ENCODE measurements at places on chromosomes 13 and 19.

- DNase-seq = peak; percentile 48
Measured at GRCh38 chr19:4660181-4660791, 9.9 kb downstream of the MYDGF start.

DNA sequence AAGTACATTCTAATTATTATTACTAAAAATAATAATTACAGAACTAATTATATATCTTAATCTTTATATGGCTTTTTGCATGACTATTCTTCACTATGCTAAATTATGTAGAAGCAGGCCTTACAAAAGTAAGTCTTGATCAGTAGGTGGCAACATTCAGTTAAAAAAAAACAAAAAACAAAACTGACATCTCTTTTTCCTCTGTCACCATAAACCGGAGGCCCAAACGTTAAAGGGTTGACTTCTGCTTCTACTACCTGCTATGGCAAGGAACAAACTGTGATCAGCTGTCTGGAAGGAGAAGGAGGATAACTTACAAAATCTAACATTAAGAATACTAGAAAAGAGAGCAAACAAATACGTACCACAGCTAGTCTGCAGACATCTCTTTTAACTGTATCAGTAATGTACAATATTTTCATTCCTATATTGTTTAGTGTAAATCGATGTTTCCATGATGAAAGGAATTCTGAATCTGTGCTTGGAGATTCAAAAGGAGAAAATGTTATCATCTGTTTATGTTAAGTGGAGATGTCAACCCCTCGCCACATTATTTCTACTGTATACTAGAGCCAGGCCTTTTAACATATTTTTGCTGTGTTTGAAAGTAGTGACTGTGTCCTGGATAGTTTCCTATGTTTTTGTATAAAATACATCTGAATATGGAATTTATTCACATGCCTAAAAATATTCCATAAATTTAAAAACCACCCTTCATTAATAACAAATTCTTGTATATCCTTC lies 1525.4 kb downstream of the SLITRK1 start:
- no peak for DNase-seq

- no peak for DNase-seq
Measured at GRCh38 chr13:111911754-111912452, 155.0 kb upstream of the SOX1 start.

DNA sequence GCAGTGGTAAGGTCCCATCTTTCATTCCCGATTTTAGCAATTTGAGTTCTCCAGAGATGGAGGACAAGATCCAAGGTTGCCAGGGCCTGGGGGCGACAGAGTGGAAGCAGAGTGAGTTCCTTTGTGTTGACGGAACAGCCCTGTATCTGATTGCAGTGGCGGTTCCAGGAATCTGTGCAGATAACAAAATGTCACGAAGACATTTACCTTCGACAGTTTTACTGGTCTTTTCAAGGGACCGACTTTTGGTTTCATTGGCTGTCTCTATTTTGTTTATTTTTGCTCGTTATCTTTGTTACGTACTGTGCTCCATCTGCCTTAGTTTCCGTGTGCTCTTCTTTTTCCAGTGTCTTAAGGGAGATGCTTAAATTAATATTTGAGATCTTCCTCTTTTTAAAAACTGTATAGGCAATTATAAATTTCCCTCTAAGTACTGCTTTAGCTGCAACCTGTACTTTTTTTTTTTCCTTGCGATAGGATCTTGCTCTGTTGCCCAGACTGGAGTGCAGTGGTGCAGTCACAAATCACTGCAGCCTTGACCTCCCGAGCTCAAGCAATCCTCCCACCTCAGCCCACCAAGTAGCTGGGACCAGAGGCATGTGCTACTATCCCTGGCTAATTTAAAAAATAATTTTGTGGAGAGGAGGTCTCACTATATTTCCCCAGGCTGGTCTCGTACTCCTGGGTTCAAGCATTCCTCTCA lies 23.2 kb downstream of the KDM4B start:
- DNase-seq = no peak

DNA sequence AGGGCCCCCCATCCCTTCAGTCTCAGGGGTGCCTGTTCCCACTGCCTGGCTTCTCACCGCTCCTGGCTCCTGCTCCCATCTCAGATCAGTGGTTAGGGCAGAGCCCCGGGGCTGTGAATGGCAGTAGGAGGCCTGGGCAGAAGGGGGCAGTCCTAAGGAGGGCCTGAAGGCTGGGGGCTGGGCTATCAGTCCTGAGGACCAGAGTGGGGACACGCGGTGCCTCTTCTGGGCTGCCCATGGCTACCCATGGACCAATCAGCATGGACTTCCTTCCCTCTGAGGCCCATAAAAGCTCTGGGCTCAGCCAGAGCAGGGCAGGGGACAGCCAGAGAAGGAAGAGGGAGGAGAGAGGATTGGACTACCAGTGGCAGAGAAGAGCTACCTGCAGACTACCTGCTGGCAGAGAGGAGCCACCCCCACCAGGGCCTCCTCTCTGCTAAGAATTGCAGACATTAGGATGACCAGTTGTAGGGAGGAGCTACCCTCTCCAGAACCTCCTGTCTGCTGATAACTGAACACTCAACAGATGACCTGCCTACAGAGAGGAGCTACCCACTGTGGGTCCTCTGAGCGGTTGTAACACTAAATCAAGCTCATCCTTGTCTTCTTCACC lies 12.1 kb upstream of the UBE2S start:
- DNase-seq = no peak

GRCh38 chr13:46521921-46522747 lies 30.8 kb upstream of the LRCH1 start:
- DNase-seq = no peak

- no peak for DNase-seq
Measured at GRCh38 chr13:41699759-41700158, 242.4 kb downstream of the RGCC start.

- DNase-seq = no peak
Measured at GRCh38 chr19:16847430-16847829, 18.2 kb downstream of the SIN3B start.

- DNase-seq = no peak
Measured at GRCh38 chr19:3129112-3129511, 6.7 kb upstream of the GNA15 start.

GRCh38 chr19:3479177-3479833 lies 1.0 kb downstream of the SMIM24 start:
- DNase-seq = peak; percentile 69

- DNase-seq = no peak
Measured at GRCh38 chr19:24078680-24079079, 8.3 kb upstream of the ZNF254 start.

- DNase-seq = no peak
Measured at GRCh38 chr13:110942248-110942981, 27.5 kb upstream of the ANKRD10 start.

- DNase-seq = no peak
Measured at GRCh38 chr13:100364591-100364990, 224.0 kb downstream of the GGACT start.

DNA sequence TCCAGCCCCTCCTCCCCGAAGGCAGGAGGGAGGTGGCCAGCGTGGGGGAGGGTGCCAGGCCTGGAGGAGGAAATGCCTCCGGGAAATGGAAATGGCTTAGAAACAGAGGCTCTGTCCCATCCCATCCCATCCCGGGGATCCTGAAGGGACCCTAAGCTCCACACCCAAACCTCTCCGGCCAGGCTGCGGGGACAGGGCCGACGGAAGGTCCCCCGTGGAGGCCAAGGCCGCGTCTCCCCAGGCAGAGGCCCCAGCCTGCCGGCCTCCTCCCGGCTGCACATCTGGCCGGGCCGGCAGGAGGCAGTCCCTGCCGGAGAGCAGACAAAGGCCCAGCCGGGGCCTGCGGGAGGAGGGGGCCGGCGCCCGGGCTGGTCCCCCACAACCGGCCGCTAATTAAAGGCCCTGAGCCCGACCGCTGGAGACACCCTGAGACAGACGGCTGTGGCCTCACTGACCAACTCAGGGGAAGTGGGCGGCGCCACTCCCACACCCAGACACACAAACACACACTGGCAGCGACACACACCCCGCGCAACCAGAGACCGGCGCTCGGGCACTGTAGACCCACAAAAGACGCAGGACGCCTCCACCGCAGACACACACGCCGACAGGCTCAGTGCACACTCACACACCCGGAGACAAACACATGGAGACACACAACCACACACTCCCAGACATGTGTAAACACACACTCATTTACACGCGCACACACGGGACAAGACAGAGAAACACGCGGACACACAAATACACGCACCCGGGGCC lies 1.1 kb downstream of the ADAMTS10 start:
- DNase-seq = no peak

All from GM10248 (cell line).